ENCODE measurements at places on chromosomes 7 and 10.

DNA sequence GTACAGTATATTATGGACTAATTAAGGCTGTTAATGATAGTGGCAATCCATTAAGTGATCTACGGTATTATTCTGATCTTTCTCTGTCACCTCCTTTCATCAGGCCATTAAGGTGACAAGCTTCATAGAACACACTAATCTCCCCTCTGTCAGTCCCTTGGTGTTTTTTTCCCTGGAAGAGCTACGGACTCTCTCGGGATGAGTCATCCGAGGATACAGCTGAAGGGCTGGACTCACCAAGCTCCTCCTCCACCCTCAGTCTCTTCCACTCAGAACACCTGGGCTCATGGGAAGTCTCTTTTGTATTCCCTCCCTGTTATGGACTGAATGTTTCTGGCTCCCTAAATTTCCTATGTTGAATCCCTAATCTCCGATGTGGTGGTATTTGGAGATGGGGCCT, 69.8 kb upstream of the PLXNA4 start:
- no peak for DNase-seq

DNA sequence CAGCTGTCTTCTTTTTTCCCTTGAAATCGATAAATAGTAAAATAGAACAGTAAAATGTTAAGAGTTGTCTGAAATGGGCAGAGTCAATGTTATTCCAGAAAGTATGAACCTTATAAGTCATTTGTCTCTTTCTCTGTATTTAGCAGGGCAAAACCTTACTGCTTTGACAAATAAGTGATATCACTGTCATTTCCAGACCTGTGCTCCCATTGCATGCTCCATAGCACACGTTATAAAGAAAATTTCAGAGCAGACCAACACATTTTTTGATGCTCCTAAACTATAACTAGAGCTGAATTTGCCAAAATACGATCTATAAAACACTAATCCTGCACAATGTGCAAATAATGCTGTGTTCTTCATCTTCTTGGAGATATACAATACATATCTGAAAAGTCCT, 1.1 kb downstream of the A1CF start:
- DNase-seq, result no peak

DNA sequence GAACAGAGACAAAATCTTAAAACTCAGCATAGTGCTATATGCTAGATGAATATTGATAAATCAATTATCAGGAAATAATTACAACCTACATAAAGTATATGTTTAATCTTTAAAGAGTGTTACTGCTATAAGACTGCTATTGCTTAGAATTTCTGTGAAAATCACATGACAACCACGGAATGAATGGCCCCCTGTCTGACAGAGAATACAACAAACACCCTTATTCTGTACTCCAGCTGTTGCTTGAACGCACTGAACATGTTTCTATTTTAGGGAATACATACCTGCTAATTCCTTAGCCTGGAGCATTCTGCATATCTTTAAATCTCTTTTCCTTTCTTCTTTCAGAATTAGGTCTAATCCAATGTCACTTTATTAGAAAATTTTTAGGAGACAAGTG, 452.4 kb upstream of the PHF14 start:
- no peak for DNase-seq

- DNase-seq, result no peak
Observed at GRCh38 chr7:82442492-82443035, 1.0 kb downstream of the CACNA2D1 start.

DNA sequence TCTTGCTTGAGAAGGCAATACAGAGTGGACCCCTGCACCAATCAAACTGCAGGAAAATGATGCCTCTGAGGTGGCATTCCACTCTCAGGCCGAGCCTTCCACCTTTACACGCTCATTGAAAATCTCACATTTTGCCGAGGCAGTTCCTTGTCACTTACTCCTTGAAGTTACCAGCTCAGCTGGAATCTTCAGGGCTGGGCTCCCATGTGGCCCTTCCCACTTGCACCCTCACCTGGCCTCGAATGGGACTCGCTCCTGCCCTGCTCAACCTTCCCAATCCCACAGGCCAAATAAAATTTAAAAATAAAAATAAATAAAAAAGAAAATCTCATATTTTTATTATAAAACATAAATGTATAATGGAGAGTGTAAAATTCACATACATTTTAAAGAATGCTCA, 790.7 kb upstream of the COBL start:
- DNase-seq, result no peak

GRCh38 chr10:129833994-129834739, 129.9 kb downstream of the EBF3 start:
- no peak for DNase-seq

GRCh38 chr7:1938788-1939433, 268.8 kb downstream of the ELFN1 start:
- DNase-seq, result no peak

GRCh38 chr7:131553931-131554330, 2.5 kb downstream of the PODXL start:
- no peak for DNase-seq

DNA sequence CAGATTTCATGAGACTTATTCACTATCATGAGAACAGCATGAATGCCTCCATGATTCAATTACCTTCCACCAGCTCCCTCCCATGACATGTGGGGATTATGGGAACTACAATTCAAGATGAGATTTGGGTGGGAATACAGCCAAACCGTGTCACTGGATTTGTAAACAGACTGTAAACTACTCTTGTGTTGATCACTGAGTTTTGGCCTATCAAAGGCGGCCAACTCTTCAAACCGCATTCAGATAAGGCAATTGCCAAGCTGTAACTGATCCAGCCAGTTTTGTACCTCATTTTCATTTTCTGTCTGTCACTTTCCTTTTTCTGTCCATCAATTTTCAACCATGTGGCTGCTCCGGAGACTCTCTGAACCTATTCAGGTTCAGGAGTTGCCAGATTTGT, 27.2 kb upstream of the PAPSS2 start:
- DNase-seq, result no peak

DNA sequence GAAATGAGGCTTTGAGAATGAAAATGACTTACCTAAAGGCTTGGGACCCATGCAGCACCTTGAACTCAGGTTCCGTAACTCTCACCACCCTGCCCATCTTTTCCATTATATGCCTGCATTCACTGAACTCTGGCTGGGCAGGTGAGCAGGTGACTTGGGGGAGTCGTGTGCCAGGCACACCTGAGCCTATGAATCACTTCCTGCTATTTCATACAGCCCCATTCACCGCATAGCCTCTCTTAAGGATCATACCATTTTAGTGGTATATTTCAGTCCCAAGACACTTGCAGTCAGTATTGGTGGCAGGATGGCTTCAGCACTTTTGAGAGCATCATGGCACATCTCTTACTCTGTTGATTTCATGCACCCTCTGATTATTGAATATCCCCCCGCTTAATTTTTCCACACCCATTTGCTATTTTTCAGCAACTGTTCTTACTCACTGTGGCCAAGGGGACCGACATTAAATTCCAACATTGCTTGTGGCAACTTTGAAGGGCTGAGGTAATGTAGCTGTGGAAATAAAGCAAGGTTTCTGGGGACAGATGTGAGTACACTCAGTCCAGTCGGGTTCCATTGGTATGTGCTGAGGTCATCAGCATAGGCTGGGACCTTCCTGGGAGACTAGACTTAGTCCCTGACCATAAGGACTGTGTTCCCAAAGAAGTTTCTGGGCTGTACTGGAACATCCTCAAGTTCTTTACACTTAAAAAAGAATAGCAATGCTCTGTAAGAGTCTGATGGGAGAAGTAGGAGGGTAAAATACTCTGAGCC, 39.8 kb upstream of the ZNF438 start:
- no peak for DNase-seq

DNA sequence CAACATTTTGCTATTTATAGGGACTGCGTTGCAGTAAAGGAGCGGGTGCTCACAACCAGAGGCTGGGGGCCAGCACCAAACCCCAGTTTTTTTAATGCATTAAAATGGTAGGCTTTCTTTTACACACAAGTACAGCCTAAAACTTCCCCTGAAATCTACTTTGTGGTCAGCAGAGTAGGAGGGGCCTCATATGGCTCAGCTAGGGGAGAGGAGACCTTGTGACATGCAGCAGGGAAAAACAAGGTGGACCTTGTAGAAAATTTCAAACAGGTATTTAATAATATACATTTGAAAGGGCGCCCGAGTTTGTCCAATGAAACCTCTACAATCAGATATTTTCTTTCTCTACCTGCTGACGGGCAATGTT, 1.4 kb downstream of the CCDC136 start:
- no peak for DNase-seq

DNA sequence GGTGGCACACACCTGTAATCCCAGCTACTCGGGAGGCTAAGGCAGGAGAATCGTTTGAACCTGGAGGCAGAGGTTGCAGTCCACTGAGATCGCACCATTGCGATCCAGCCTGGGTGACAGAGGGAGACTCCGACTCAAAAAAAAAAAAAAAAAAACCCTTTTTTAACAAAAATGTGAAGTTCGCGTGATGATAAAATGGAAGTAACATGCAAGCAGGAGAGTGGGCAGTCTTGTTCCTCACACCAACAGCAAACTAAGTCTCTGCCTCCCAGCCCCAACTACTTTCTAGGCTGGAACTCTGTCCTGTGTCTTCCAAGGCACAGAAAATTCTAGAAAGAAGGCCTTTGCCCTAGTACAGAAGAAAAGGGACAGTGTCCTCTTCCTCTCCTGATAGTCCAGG, 11.3 kb downstream of the PIK3AP1 start:
- no peak for DNase-seq

GRCh38 chr7:104156842-104157277, 51.0 kb downstream of the ORC5 start:
- DNase-seq, result no peak

DNA sequence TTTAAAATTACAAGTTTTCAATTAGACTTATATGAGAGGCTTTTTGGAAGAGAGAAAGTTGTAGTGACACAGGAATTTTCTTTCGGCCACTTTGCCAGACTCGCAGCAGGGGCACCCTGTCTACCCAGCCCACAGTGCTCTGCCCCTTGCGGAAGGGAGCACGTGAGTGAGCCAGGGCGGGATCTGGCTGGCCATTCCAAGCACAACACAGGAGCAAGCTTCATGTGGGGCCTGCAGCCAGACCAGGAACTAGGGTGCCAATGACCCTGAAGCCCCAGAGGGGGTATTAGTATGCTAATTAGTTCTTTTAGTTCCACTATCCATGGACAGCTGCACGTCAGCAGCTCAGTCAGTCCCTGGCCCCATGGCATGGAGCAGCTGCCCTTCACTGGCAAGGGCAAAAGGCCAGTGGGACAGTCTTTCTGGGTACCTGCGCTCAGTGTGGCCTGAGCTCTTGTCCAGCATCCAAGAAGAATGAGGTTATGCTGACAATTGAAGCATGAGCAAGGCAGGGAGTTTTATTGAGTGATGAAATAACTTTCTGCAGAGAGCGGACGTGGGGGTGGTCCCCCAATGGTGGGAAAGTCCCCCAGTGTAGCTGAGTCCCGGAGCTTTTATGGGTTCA, 251.1 kb upstream of the CSTF2T start:
- no peak for DNase-seq
